ENCODE measurements at places on chromosomes 3 and 15.
A peak's percentile ranks its signal among the peaks of the same experiment; 100 is the strongest.

DNA sequence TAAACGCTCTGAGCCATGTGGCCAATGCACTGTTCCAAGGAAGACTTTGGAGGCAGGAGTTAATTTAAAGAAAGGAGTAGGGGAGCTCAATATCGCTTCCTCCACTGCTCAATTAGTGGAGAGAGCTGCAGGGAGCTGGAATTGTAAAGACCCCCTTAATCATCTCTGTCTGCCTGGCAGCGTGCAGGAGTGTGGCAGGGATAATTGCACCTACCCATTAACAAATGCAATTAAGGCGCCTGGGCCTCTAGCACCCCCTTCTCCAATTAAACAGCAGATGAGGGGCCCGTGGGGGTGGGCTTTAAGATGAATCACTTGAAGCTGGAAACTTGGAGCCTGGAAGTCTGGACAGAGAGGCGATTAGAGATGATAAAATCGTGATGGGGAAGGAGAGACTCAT is 61.7 kb upstream of the GLCE start:
- DNase-seq: no peak

DNA sequence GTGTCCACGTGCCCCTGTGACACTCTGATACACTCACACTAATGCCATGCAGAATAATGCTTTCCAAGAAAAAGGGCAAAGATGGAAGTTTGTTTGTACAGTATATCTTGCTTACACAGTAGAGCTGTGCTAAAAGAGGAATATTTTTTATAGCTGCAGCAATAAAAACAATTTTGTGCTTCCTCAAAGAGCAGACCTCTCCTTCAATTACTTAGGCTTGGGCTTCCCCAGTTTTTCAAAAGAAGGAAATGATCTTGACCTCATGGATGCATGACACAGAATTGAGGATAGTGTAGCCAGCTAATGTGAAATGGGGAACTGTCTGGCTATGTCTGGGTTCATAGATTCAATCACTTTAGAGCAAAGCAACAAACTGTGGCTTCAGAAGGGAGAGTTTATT is 137.4 kb downstream of the STT3B start:
- no peak for DNase-seq

- no peak for DNase-seq
Observed at GRCh38 chr3:12884790-12885582, 43.6 kb upstream of the RPL32 start.

GRCh38 chr3:5226783-5227182 is 39.3 kb downstream of the EDEM1 start:
- no peak for DNase-seq

DNA sequence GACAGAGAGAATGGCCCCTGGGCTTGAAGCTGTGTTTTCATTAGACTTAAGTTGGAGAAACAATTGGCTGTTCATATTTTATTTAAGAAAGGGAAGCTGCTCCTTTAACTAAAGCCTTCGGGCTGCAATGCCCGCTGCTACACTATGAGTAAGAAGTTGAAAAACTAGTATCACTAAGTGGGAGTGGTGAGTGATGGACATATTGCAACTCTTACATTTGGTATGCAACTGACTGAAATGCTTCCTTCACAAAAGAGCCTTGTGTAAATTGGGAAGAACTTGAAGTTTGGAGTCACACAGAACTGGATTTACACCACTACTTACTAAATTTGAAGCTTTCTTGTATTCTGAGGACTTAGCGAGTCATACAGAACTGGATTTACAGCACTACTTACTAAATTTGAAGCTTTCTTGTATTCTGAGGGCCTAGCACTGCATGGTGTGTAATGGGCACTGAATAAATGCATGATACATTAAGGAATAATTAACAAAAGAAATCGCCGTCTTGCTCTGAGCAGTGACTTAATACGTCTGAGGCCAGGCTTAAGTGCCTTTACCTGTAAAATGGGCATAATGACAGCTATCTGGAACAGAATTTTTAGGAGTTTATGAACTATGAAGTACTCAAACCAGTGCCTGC is 149.5 kb downstream of the RYR3 start:
- DNase-seq: no peak

- DNase-seq: no peak
Observed at GRCh38 chr3:27643355-27643754, 78.8 kb downstream of the EOMES start.

GRCh38 chr15:61064651-61065050 is 164.5 kb downstream of the RORA start:
- DNase-seq: no peak

DNA sequence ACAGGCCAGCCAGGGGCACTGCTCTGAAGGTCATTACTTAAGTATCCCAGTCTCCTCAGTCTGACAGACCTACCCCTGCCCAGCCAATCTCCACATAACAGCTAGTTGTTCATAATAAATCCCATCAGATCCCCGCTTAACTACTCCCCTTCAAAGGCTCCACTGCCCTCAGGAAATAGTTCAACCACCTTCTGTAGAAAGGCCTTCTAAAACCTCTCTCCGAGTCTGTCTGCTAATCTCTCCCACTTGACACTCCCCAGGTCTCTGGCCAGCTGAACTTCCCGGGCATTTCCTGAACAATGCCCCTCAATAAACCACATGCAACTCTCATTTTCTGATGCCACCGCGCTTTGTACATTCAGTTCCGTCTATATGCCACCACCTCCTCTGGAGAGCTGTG is 6.0 kb downstream of the PRC1 start:
- DNase-seq: no peak

GRCh38 chr3:28521663-28522062 is 173.0 kb upstream of the AZI2 start:
- no peak for DNase-seq

DNA sequence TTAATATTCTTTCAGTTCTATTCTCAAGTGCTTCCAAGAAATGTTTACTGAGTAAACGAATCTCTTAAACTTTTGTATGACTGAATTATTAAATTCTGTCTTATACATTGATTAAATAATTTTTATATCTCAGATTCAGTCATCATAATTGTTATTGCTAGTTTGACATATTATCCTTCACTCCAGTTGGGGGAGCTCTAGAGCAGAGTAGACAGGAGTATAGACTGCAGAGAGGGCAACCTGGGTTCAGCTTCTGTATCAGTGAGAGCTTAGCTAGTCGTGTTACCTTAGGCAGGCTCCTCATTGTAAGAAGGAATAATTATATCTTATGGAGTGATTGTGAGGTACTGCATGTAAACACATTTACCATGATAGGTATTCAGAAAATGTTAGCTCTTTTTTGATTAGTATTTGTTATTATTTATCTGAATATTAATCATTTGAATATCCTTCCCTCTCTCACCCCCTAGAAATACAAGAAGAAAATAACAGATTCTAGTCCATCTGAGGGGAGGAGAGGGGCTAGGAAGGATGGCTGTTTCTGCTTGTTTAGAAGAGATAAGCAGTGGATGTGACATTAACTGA is 31.0 kb upstream of the ZCWPW2 start:
- peak; percentile 8 for DNase-seq

GRCh38 chr3:13282986-13283876 is 136.9 kb downstream of the NUP210 start:
- DNase-seq: peak; percentile 55

GRCh38 chr3:48190911-48191310 is 2.7 kb upstream of the CDC25A start:
- DNase-seq: no peak

GRCh38 chr15:101111570-101112262 is 140.1 kb downstream of the CHSY1 start:
- DNase-seq: no peak

DNA sequence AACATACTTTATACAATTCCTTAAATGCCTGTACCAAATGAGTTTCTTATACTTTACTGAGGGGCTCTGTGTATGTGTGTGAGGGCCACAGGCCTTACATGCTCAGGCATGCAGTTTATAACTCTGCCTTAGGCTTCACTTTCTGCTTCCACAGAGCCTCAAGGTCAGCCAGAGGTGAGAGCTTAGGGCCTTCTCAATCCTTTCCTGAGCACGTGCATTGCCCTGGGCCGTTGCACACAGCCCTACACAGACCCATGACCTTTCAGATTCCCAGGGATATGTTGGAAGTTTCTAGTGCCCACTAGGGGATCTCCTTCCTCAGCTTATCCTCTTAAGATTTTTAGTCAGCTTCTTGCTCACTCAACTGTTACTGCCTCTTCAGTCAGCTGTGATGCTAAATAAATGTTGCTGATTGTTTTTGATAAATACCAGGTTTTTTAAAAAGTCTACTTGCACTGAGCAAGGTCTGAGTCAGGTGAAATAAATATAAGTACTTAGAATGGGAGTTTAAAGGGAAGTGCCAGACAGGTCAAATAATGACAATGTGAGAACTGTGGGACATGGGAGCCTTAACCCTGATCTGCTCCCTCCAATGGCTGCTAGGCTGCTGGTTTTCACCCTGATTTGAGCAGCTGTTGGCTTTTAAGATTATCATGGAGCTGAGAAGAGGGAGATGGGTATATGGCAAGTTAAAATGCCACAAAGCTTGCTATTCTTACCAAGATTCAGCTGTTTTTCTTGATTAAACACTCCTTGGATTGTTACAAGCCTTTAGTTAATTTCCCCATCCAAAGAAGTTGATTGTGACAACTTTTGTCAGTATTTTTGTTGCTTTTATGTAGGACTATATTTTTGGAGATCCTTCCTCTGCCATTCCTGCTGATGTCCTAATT is 169.5 kb downstream of the PLD1 start:
- no peak for DNase-seq

DNA sequence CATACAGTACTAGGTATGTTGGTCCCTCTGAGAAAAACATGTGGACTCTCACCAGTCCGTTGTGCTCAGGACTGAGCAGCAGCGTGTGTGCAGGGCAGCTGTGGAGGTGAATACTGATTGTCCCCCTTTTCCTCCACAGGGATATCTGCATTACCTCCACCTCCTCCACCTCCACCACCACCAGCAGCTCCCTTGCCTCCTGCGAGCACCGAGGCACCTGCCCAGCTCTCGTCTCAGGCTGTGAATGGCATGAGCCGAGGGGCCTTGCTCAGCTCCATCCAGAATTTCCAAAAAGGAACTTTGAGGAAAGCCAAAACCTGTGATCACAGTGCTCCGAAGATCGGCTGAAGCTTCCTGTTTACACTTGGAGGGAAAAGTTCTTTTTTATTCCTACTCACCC is 9.0 kb downstream of the PDHB start:
- DNase-seq: no peak

GRCh38 chr15:66628976-66629723 is 63.4 kb upstream of the LCTL start:
- DNase-seq: no peak

DNA sequence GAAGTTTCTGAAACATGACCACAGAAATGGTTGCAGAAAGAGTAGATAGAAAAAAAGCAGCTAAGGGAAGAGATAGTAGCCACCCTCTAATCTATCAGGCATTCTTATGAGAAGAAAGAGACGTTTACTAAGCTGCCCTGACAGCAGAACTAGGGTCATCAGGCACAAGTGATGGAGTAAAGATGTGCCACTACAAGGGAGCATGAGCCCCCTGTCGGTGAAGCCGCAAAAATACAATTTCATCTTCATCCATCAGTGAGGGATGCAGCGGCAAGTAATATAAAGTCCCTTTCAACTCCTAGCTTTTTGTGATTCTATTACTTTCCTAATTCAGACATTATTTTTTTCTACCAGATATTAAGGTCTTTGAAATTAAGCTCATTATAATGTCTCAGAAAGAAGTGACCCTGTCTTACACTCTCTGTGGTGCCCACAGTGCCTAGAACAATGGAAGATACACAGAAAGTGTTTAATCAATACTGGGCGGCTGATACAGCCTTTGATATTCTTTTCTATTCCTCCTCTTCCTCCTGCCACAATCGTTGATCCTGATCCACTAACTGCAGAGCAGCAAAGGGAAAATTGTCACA is 651.6 kb downstream of the NTRK3 start:
- DNase-seq: no peak

- DNase-seq: no peak
Observed at GRCh38 chr15:70541511-70541910, 221.8 kb downstream of the UACA start.

DNA sequence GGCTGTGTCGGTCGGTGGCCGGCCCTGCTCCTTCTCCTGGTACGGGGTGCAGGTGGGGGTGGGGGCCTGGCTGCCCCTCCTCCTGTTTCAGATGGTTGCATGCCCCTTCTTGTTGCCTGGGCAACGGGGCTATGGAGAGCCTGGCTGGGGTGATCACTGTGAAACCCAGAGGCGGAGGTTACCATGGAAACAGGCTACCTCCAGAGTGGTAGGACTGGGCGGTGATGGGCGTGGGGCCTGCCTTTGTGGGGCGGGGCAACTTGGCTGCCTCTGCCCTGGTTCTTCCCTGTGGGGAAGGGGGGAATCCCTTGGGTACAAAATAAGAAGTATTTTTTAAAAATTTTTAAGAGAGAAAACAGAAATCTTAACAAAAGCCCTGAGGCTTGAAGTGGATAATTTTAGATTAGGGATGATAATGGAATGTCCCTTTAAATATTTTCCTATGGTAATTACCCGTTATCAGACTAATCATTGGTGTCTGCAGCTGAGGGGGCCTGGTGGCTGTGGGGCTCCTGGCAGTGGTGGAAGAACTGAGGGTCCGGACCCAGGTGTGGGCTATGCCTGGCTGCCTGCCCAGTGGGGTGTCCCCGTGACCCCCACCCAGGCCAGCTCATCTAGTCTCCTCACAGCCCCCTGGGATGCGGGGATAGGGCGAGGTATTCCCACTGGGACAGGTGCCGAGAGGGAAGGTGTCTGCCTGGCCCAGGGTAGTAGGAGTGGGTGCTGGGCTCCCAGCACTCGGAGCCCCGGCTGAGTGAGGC is 32.5 kb downstream of the PLXNA1 start:
- peak; percentile 79 for DNase-seq

DNA sequence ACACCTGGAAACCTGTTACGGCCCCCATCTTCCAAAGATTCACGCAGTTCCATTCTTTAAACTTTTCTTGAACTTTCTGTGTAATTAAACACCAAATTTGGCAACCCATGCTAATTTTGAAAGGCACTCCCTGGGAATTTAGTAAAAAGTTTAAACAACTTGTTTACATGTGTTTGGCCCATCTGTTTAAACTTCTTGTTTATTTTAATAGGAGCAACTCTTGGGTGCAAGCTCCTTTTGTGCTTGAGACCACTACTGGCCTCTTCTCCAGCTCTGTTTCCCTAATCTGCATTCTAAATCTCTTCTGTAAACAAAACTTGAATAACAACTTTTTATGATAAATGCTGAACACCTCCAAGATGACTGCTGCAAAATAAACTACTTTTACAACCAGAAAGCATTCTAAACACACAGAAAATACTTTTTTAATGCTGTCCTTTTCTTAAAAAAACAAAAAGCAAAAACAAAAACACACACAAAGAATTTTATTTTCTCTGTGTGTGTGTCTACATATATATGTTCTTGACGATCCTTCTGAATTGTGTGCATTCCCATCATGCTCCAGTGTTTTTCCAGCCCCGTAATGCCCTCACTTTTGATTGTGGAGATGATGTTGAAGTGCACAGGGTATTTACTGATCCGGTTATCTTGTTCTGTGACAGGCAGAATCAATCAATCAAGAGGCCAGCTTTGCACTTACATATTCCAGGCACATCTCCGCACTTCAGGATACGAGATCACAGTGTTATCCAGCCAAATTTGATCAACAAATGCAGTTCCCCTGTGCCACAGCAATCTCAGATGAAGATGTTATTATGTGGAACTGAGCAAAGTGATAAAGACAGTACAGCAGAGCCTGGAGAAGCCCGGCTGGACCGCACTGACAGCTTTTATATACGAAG is 416.9 kb downstream of the FOXP1 start:
- no peak for DNase-seq

GRCh38 chr15:57476533-57476975 is 100.2 kb downstream of the CGNL1 start:
- DNase-seq: no peak

GRCh38 chr3:160098926-160099626 is 110.4 kb downstream of the IL12A start:
- DNase-seq: peak; percentile 19
